ENCODE measurements at places on chromosomes 13 and 19.

DNA sequence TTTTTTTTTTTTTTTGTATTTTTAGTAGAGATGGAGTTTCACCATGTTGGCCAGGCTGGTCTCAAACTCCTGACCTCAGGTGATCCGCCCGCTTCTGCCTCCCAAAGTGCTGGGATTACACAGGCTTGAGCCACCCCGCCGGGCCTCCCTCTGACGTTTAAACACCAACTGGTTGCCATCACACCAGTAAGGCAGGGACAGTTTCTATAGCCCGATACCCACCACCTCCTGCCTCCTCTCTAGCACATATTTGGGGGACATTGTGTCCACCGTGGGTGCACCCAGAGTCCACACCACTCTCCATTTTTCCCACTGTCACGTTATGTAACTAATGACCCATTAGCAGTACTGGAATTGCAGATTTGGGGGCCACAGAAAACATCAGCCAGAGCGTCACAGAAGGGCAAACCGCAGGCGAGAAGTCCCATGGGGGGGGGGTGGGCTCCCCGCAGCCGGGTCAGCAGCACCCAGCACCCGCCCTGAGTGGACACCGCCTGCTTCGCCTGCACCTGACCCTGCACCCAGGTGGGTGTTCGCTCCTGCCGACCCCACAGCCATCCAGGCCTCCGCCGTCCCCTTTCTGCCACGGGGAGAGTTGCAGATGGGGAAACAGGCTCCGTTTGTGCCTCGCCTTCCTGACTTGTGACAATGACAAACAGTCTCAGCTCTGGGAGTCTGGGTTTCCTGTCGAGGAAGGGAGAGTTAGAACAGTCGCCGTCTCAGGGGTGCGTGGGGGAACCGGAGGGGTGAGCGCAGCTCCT, 3.6 kb downstream of the ONECUT3 start:
- no peak for DNase-seq

DNA sequence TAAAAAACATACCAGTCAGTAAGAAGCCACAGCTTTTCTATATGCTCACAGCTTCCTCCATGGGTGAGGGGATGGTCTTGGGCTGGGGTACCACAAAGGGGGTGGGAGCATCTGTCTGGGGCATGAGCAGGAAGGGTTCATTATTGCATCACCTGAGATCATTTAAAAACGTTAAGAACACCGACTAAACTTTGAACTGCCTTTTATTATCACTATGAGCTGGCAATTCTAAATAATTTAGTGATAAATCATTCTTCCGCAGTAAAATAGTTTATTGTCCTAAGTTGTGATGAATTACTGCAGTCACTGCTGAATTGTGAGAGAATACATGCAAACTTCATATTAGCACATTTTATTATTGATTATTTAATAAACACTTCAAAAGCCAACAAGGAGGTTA, 71.6 kb downstream of the KL start:
- DNase-seq, result no peak

GRCh38 chr13:20173116-20173746, 12.4 kb upstream of the GJA3 start:
- DNase-seq, result no peak

DNA sequence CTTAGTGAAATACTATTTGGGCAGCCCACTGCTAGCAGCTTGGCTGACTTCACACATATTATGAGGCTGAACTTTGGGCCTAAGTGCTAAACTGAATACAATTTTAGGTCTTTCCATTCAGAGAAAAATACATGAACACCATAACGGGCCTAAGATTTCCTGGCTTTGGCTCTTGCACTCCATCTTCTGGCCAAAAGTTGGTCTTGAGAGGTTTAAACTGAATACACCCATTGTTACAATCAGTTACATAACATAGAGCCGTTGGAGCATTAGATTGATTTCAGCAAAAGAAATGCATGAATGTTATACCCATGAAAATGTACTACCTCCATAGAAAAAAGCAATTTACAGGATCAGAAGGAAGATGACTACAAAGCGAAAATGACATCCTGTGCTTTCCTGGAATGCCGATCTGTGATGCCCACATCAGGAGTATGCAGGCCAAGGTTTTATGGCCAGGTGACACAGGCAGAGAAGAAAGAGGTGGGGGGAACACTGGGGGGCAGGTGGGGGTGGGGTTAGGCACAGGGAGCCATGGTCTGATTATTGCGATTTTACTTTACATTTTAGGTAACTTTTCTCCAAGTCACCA, 11.1 kb upstream of the SHISA2 start:
- no peak for DNase-seq

GRCh38 chr13:30108913-30109237, 198.5 kb downstream of the KATNAL1 start:
- no peak for DNase-seq

GRCh38 chr13:98915563-98915962, 62.3 kb downstream of the DOCK9 start:
- no peak for DNase-seq

DNA sequence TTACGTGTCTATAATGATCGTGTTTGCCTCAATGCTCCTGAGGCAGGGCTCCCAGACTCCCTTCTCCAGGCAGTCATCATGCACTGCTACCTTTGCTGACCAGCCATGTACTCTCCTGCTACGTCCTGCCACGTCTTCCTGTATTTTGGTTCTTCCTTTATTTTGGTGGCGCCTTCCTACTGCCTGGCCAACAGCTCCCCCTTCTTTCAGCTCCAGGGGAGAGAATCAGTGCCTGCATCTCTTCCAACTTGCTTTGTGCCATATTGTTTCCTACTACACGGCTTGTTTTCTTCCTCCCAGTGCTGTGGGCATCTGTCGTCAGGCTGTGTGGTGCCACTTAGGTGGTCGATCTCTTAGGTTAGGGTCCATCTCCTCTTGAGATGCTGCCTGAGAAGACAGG, 96.2 kb downstream of the FGF9 start:
- DNase-seq, result no peak

Data from cortex of kidney (tissue), 1 donor.